Cardiac muscle cell (in vitro differentiated cells and primary cell): ENCODE measurements at places on chromosomes 7 and 10. TPM values are rescaled to one million over a fixed set of nuclear protein-coding genes. Genes with fewer than 3 reads are reported as not detected.
A peak's percentile ranks its signal among the peaks of the same experiment; 100 is the strongest.

- peaks cover 65% of the 10 kb centered on the region for H3K27me3 ChIP-seq
- no peaks in the 10 kb centered on the region for H3K4me1 ChIP-seq
- no peaks in the 10 kb centered on the region for H3K36me3 ChIP-seq
- DNase-seq = no peak
These were observed 2.0 kb downstream of the STK32C start for GRCh38 chr10:132305654-132306342.

DNA sequence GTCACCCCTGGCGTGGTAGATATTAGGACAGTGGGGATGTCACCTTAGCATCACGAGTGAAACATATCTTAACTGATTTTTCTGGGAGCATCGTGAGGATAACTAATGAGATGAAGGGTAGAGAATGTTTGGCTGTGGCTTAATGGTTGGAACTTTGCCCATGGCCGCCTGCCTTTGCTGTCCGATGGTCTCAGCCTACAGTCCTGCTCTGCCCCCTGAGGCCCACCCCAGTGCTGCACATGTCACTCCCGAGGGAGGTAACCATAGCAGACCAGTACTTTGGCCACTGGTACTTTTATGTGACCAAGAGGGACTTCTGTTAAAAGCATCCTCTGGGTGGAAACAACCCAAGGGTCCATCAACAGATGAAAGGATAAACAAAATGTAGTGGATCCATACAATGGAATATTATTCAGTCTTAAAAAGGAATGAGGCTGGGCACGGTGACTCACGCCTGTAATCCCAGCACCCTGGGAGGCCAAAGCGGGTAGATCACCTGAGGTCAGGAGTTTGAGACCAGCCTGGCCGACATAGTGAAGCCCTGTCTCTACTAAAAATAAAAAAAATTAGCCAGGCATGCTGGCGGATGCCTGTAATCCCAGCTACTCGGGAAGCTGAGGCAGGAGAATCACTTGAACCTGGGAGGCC lies 58.4 kb downstream of the TACR2 start:
- H3K4me1 ChIP-seq = peaks cover 21% of the 10 kb centered on the region
- peaks cover 3% of the 10 kb centered on the region for H3K36me3 ChIP-seq
- H3K27me3 ChIP-seq = no peaks in the 10 kb centered on the region
- DNase-seq = no peak
- no peak overlapping the region for H3K4me3 ChIP-seq
- no peak overlapping the region for H3K27ac ChIP-seq

DNA sequence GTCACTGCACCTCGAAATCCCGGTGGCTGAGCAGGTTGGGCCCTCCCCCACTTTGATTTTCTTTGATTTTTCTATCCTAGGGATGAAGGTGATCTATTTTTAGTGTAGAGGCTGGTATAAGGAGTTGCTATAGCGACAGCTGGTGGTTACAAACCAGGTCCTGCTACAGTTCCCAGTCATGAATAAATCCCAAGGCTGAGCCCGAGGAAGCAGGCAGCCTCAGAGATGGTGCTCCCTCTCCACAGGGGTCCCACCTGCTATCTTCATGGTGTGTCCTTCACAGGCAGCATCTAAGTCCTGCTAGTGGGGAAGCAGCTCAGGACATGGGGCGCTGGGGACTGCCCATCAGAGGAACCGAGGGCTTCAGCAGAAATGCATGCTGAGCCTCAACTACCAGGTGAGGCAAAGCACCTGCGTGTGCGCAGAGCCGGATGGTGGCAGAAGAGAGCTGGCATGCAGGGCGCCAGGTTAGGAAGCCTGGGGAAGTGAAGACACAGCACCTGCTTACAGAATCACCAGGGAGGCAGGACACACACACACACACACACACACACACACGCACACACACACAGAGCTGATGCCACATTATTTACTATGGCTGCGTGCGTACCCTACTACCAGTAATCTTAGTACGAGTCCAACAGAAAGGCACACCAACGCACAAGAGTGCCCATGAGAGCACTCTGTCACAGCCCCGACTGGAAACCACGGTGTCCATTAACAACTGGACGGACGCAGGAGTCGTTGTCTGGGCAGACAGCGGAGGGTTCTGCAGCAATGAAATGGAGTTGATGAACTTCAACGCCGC lies 150.9 kb downstream of the PRKAG2 start:
- peak; percentile 73 for DNase-seq
- no peak overlapping the region for H3K27ac ChIP-seq
- no peaks in the 10 kb centered on the region for H3K27me3 ChIP-seq

LIPM gene
- total RNA-seq = not detected in 2 replicates

DNA sequence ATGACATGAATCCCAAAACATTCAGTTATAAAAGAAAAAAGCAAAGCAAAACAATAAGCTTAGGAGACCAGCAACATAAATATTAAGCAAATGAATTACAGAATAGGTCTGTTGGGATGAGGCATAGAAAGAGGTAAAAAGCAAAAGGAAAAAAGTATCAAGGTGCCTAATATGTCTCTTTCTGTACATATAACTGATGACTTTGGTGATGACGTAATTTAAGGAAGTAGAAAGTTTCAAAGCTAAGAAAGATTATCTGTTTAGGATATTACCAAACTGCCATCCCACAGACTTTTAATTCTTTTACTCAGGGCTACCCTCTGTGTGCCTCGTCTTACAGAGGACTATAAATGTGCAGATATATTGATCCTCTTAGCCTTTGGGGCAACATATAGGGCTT lies 1066.5 kb downstream of the SORCS3 start:
- no peaks in the 10 kb centered on the region for H3K36me3 ChIP-seq
- H3K27me3 ChIP-seq = no peaks in the 10 kb centered on the region
- no peak overlapping the region for H3K4me3 ChIP-seq
- no peak overlapping the region for H3K27ac ChIP-seq
- H3K4me1 ChIP-seq = no peaks in the 10 kb centered on the region

DNA sequence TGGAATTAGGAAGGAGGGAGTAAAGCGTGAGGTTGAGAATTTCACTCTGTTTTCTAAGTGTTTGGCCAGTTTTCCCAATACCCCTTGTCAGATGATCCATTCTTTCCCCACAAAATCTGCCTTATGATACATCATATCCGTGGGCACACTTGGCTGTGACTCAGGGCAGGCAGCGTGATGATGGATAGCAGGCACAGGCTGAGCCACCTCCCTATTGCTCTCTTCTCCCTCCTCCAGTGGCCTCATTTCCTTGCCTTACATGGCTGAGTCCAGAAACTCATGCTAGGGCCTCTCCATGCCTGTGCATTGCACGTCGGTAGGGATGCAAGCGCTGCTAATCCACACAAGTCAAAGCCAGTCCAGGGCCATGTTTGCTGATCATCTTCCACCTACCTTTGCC lies 128.3 kb downstream of the AMPH start:
- H3K27ac ChIP-seq = no peak overlapping the region
- no peaks in the 10 kb centered on the region for H3K4me1 ChIP-seq

SFRP4 gene
- 4.6 and 4.7 TPM in 2 replicates for total RNA-seq

- no peaks in the 10 kb centered on the region for H3K36me3 ChIP-seq
- no peak for DNase-seq
- no peaks in the 10 kb centered on the region for H3K27me3 ChIP-seq
- no peak overlapping the region for H3K27ac ChIP-seq
These were observed 110.0 kb downstream of the CAMK1D start for GRCh38 chr10:12459340-12459739.

HOGA1 gene
- 2.1 and 3.8 TPM in 2 replicates for total RNA-seq

GRCh38 chr7:83778073-83778443 lies 129.1 kb upstream of the SEMA3E start:
- no peaks in the 10 kb centered on the region for H3K4me1 ChIP-seq
- no peaks in the 10 kb centered on the region for H3K36me3 ChIP-seq
- DNase-seq = no peak
- H3K4me3 ChIP-seq = no peak overlapping the region
- no peaks in the 10 kb centered on the region for H3K27me3 ChIP-seq
- no peak overlapping the region for H3K27ac ChIP-seq

- H3K4me1 ChIP-seq = no peaks in the 10 kb centered on the region
- no peak overlapping the region for H3K27ac ChIP-seq
- H3K27me3 ChIP-seq = no peaks in the 10 kb centered on the region
- no peaks in the 10 kb centered on the region for H3K36me3 ChIP-seq
- H3K4me3 ChIP-seq = no peak overlapping the region
These were observed 288.3 kb upstream of the MKLN1 start for GRCh38 chr7:131039355-131039762.

TNS3 gene
- total RNA-seq = 5.7 and 8.0 TPM in 2 replicates

HTR5A gene
- not detected in 2 replicates for total RNA-seq

DNA sequence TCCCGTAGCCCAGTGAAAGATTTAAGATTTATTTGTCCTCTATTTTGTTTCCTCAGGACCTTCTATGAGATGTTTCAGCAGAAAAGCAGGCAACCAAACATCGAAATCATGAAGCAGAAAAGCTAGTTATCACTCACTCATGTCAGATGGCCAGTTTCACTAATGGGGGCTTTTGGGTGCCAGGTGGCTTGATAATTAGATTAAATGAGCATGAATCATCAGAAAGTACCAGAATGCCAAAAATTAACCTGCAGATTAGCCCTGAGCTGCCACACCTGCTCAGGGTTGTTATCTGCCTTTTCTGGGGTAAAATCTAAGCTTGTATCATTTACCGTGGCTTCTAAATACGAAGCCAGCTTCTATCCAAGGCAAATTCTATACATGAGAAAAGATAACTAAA lies 1017.5 kb downstream of the XPNPEP1 start:
- DNase-seq = no peak
- H3K4me3 ChIP-seq = no peak overlapping the region
- H3K36me3 ChIP-seq = no peaks in the 10 kb centered on the region
- no peaks in the 10 kb centered on the region for H3K27me3 ChIP-seq

ENTPD1 gene
- 0.95 and 1.1 TPM in 2 replicates for total RNA-seq

DNA sequence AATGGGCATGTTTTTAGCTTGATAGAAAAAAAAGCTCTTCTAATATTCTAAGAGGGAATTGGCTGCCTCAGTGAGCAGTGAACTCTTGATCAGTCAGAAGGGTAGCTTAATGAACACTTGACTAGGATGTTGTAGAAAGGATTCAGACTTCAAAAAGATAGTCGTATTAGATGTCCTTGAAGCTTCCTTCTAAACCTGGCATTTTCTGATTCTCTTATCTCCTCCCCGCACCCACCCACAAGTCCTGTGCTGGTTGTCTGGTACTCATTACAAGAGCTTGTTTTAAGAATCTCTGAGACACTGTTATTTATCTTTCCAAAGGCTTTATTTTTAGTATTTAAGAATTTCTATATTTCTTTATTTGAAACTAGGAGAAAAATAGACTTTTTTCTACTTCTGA lies 7.4 kb upstream of the SMIM30 start:
- no peaks in the 10 kb centered on the region for H3K27me3 ChIP-seq
- peaks cover 21% of the 10 kb centered on the region for H3K4me1 ChIP-seq
- no peaks in the 10 kb centered on the region for H3K36me3 ChIP-seq

DNA sequence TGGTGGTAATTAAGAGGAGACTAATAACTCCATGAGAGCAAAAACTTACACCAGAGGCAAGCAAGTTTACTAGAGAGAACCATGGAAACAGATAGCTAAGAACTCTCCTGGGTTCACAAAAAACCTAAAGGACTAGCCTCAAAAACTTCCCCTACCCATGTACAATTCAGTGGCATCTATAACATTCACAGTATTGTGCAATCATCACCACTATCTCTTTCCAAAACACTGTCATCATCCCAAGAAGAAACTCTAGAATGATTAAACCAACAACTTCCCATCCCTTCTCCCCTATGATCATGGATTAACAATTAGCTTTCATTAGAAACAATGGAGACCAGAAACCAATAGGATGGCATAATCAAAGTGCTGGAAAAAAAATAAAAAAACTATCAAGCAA lies 1038.3 kb downstream of the LRMDA start:
- no peaks in the 10 kb centered on the region for H3K4me1 ChIP-seq
- H3K27ac ChIP-seq = no peak overlapping the region
- H3K27me3 ChIP-seq = no peaks in the 10 kb centered on the region
- DNase-seq = peak; percentile 20
- no peaks in the 10 kb centered on the region for H3K36me3 ChIP-seq
- no peak overlapping the region for H3K4me3 ChIP-seq

GRM8 gene
- total RNA-seq = 0.18 and 1.3 TPM in 2 replicates

GBX1 gene
- total RNA-seq = 0.36 and 1.6 TPM in 2 replicates

GTPBP10 gene
- total RNA-seq = 5.4 and 5.5 TPM in 2 replicates

CEP41 gene
- 8.0 and 10.7 TPM in 2 replicates for total RNA-seq

- H3K4me1 ChIP-seq = no peaks in the 10 kb centered on the region
- no peaks in the 10 kb centered on the region for H3K27me3 ChIP-seq
- no peak for DNase-seq
- H3K27ac ChIP-seq = no peak overlapping the region
- no peak overlapping the region for H3K4me3 ChIP-seq
- H3K36me3 ChIP-seq = no peaks in the 10 kb centered on the region
These were observed 33.9 kb downstream of the ASB13 start for GRCh38 chr10:5632446-5632845.

GRCh38 chr10:74384615-74385183 lies 233.7 kb downstream of the ADK start:
- no peaks in the 10 kb centered on the region for H3K4me1 ChIP-seq
- no peaks in the 10 kb centered on the region for H3K36me3 ChIP-seq
- no peak overlapping the region for H3K27ac ChIP-seq
- DNase-seq = no peak
- H3K4me3 ChIP-seq = no peak overlapping the region
- H3K27me3 ChIP-seq = no peaks in the 10 kb centered on the region

DNA sequence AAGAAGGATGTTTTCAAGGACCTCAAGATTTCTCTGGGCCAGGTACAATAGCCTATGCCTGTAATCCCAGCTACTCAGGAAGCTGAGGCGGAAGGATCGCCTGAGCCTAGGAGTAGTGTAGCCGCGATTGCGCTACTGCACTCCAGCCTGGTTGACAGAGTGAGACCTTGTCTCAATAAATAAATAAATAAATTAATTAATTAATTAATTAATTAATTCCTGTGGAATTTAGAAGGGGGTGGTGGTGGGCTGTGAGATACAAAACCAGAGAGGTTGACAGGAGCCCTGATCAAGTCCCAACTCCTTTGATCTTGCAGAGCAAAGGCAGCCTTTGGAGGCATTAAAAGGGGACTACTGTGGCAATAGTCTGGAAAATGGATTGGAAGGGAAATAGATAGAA lies 39.3 kb upstream of the NRF1 start:
- H3K27ac ChIP-seq = no peak overlapping the region
- no peaks in the 10 kb centered on the region for H3K4me1 ChIP-seq
- no peak for DNase-seq
- H3K4me3 ChIP-seq = no peak overlapping the region
- no peaks in the 10 kb centered on the region for H3K27me3 ChIP-seq
